Activated naive CD4-positive, alpha-beta T cell treated with anti-CD3 and anti-CD28 coated beads for 36 hours (primary cell): ENCODE measurements at places on chromosomes 5 and 9. TPM values are rescaled to one million over a fixed set of nuclear protein-coding genes. Genes with fewer than 3 reads are reported as not detected.

GRCh38 chr5:170070556-170071412 is 34.9 kb upstream of the FOXI1 start:
- peaks cover 63% of the 10 kb centered on the region for H3K36me3 ChIP-seq
- H3K27ac ChIP-seq, result no peak overlapping the region
- H3K4me1 ChIP-seq, result peaks cover under 1% of the 10 kb centered on the region

The ARID3C gene
- 0.29 TPM for total RNA-seq

The EPB41L4A gene
- total RNA-seq, result not detected

DNA sequence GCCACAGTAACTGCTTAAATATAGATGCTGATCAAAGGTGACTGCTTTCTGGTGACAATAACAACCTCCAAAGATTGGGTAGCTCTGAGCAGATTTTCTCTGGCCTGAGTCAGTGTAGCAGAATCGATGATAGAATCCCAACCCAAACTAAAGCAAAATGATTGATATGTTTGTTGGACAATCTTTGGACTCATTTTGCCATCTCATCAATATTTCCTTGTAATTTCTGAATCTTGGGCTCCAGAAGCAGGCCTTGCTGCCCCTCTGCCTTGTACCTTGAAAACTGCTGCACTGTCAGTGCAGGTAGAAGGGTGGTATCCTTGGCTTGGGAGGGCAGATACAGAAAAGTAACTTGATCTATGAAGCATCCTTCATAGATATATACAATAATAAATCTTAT is 18.9 kb downstream of the TTC23L start:
- DNase-seq, result no peak
- no peaks in the 10 kb centered on the region for H3K4me1 ChIP-seq
- no peak overlapping the region for H3K27ac ChIP-seq
- H3K4me3 ChIP-seq, result no peak overlapping the region
- H3K36me3 ChIP-seq, result no peaks in the 10 kb centered on the region

- no peaks in the 10 kb centered on the region for H3K36me3 ChIP-seq
- no peak overlapping the region for H3K27ac ChIP-seq
- H3K4me3 ChIP-seq, result no peak overlapping the region
- H3K4me1 ChIP-seq, result no peaks in the 10 kb centered on the region
- peak; percentile 9 for DNase-seq
These were observed 16.5 kb upstream of the SPDL1 start for GRCh38 chr5:169567079-169567478.

DNA sequence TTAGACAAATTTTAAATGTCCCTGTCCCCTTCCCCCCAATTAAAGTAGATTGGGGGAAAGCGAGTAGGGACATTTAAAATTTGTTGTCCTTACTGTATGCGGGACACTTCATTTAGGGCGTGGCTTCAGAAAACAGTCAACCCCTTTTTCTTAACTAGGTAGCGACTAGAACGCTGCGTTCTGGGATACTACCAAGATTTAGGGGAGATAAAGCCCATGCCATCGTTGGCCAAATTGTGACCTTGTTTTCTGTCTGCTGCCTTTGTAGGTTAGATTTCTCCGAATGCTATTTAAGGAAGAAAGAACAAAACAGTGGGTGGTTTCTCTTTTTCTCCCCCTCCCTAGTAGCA is 1.2 kb downstream of the CKS2 start:
- DNase-seq, result peak; percentile 22
- no peaks in the 10 kb centered on the region for H3K27me3 ChIP-seq
- H3K4me3 ChIP-seq, result peak overlapping the region; percentile 96
- H3K36me3 ChIP-seq, result peaks cover 58% of the 10 kb centered on the region
- H3K4me1 ChIP-seq, result peaks cover 59% of the 10 kb centered on the region

The PCDHA11 gene
- not detected for total RNA-seq

GRCh38 chr9:96523374-96523773 is 73.4 kb downstream of the HABP4 start:
- no peak overlapping the region for H3K4me3 ChIP-seq
- H3K4me1 ChIP-seq, result peaks cover 20% of the 10 kb centered on the region
- no peak overlapping the region for H3K27ac ChIP-seq
- no peaks in the 10 kb centered on the region for H3K27me3 ChIP-seq
- no peaks in the 10 kb centered on the region for H3K36me3 ChIP-seq

GRCh38 chr5:35162848-35163709 is 67.2 kb downstream of the PRLR start:
- H3K27me3 ChIP-seq, result peaks cover 9% of the 10 kb centered on the region
- no peak overlapping the region for H3K4me3 ChIP-seq
- H3K36me3 ChIP-seq, result no peaks in the 10 kb centered on the region
- no peak overlapping the region for H3K27ac ChIP-seq

GRCh38 chr5:6190838-6191237 is 187.5 kb downstream of the MED10 start:
- no peak overlapping the region for H3K4me3 ChIP-seq
- H3K27ac ChIP-seq, result no peak overlapping the region
- H3K4me1 ChIP-seq, result no peaks in the 10 kb centered on the region

- no peak overlapping the region for H3K27ac ChIP-seq
- H3K4me1 ChIP-seq, result peaks cover 6% of the 10 kb centered on the region
- H3K4me3 ChIP-seq, result no peak overlapping the region
- no peak for DNase-seq
- H3K27me3 ChIP-seq, result peaks cover 30% of the 10 kb centered on the region
- H3K36me3 ChIP-seq, result peaks cover 1% of the 10 kb centered on the region
These were observed 507 bp downstream of the CTNND2 start for GRCh38 chr5:11903614-11904264.

The FOXD4L5 gene
- 0.10 TPM for total RNA-seq

GRCh38 chr5:115541611-115542010 is 3.0 kb downstream of the FEM1C start:
- DNase-seq, result no peak
- no peak overlapping the region for H3K27ac ChIP-seq
- no peaks in the 10 kb centered on the region for H3K27me3 ChIP-seq
- peaks cover 68% of the 10 kb centered on the region for H3K36me3 ChIP-seq

GRCh38 chr5:100797861-100798260 is 105.2 kb downstream of the ST8SIA4 start:
- peaks cover 6% of the 10 kb centered on the region for H3K27me3 ChIP-seq
- no peak for DNase-seq
- no peaks in the 10 kb centered on the region for H3K4me1 ChIP-seq
- H3K27ac ChIP-seq, result no peak overlapping the region

The NUTM2F gene
- not detected for total RNA-seq

The CYSRT1 gene
- total RNA-seq, result 0.17 TPM

The CETN3 gene
- 41.9 TPM for total RNA-seq
